ENCODE measurements at places on chromosomes 7 and 10.

DNA sequence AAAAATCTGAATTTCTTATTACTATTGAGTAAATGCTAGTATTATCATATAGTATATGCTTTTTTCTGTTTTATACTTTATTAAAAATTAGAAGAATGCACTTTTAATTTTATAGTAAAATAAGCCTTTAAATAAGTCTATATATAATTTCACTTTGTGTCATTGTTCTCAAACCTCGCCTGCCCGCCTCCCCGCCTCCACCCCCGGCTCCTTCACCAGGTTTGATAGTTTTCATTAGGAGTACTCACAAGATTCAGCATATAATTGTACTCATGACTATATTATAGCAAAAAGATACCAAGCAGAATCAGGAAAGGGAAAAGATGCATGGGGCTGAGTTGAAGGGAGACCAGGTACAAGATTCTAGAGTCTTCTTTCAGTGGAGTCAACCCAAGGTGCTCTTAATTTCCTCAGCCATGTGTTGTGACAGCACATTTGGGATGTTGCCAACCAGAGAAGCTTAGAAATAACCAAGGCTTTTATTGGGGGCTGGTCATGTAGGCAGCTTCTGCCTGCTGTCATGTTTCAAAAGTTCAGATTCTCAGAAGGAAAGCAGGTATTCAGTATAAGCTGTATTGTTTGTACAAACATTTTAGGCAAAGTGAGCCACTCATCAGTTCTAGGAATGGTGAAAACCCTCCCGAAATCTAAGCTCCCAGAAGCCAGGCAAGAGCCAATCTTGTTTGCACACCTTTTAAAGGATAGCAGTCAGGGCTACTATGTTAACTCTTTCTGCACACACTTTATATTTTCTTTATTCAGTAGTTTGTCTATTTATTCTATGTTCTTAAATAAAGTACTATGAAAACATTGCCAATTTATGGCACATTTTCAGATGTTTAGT lies 12.3 kb downstream of the NHLRC2 start:
- DNase-seq = no peak

DNA sequence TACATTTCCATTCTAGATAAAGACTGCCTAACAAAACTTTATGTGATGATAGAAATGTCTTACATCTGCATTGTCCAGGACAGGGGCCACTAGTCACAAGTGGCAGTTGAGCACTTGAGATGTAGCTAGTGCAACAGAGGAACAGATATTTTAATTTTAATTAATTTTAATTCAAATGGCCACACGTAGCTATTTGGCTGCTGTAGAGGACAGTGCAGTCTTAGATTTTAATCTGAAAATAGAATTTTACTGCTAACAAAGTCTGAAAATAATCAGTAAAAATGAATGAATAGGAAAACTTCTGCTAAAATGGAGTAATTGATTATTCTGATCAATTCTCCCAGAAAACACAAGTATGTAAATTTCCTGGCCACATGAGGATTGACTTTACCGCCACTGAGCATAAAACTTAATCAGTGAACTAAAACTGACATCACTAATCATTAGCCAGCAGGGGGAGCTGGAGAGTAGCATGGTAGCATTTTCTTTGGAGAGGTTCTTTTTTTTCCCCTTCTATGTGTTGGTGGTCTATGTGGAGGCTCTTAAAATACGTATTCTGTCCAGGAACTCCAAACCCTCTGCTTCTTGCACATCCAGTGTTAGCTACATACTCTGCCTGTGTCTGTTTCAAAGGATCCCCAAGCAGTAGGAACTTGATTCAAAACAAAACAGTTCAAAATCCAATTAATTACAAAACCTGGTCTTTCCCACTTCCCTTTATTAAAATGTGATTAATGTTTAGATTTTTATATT lies 52.1 kb downstream of the TSPAN12 start:
- DNase-seq = no peak

DNA sequence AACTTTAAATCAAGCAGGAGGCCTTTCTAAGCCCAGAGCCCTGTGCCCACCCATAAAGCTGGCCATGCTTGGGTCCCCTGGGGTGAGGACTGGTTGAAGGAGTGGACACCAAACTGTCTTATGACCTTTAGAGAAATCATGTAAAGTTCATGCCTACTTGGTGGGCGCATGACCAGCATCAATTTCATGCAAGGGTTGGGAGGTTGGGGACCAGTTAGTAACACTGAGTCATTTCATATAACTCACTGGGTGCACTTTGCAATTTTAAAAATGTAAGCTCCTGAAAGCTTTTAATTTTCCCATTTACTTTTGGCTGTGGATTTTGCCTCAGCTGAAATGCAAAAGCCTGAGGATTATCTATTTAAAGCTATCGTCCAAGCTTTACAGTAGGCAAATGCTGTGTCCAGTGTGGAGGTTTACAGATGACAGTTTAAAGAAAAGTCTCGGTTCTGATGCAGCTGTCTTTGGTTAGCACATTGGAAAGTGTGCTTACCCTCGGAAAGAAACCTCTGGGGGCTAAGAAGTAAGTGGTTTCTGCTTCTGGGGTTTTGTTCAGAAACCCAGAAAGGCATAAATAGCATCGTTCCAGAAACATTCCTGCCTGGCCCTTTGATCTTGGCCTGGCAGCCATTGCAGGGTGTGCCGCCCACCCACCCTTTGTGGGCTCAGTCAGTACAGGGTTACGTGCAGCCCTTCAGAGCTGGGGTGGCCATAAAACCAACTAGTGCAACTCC lies 48.8 kb upstream of the CHST15 start:
- DNase-seq = no peak

GRCh38 chr10:118330295-118331076 lies 11.6 kb downstream of the FAM204A start:
- DNase-seq = no peak

DNA sequence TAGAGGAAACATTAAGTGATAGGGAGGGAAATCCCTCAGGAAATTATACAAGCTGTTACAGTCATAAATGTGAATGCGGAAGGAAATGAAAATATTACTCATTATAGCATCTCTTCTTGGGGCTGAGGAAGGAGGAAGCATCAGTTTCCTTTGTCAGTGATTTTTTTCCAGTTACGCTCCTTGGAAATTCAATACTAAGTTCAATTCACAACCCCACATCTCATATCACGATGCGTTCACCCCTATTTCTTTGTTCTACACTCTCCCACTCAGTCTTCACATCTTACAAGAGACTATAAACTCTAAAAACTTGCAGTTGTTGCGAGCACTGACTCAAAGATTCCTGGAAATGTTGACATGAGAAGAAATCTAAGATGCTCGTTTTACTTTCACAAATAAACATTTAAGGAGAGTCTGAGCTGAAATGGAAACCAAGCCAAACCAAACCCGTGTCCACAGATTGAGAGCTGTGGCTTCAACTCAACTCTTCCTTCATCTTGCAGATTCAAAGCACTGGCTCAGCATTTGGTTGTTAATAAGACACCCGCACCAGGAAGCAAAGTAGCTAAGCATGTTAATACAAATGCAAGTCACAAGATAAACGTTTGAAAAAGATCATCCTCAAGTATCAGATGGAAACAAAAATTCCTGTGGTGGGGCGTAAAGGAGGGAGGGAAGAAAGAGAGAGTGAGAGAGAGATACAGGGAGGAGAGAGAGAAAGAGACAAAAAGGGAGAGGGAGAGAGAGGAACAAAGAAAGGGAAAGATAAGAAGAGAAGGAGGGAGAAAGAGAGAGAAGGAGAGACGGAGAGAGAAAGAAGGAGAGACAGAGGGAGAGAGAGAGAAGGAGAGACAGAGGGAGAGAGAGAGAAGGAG lies 150.0 kb upstream of the RSU1 start:
- no peak for DNase-seq

- no peak for DNase-seq
Measured at GRCh38 chr7:142094861-142095260, 16.7 kb upstream of the MGAM2 start.

GRCh38 chr10:115831016-115831415 lies 442.0 kb downstream of the GFRA1 start:
- no peak for DNase-seq

- no peak for DNase-seq
Measured at GRCh38 chr7:152313831-152314604, 121.8 kb downstream of the KMT2C start.

GRCh38 chr7:111266613-111267012 lies 175.7 kb downstream of the LRRN3 start:
- DNase-seq = no peak

- DNase-seq = no peak
Measured at GRCh38 chr10:28812384-28813372, 135.4 kb downstream of the BAMBI start.

Measured in stimulated activated CD4-positive, alpha-beta T cell treated with anti-CD3 and anti-CD28 coated beads, TNF-alpha, amount 100 ng/mL, for 1 hour (primary cell).